ENCODE measurements at places on chromosomes 2 and 18.

DNA sequence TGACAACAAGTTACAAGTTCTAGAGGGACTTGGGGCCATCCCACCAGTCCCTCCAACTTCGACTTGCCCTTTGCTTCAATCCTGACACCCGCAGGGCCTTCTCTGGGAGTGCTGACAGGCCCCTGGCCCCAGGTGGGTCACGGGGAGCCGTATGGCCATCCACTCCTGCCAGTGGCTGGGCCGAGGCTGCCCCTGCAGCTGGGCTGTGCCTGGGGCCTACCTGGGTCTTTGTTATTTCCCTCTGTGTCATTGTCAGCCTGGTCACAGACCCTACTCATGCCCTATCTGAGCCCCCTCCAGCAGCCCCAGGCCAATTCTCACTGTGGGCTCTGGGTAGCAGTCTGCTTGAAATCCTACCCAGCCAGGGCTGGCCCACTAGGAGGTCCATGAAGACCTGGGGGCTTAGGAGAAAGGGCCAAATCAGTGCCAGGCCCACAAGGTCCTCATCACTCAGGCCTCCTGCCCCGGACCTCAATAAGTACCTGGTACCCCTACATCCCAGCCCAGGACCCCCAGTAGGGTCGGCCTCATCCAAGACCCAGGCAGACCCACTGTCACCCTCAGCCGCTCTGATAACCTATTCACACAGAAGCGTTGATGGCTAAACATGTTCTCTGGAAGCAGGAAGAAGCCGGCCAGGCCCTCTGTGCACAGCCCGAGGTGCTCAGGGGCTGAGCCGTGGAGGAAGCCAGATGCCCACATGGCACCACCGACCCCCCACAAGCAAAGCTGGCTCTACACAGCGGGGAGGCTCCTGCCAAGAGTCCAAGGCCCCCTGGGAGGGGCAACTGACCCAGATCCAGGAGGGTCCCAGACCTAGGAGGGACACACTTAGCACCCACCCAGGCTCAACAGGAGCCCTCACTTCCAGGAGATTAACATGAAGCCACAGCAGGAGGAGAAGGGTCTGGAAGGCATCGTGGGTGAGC lies 57.7 kb downstream of the BIN1 start:
- DNase-seq, result no peak

DNA sequence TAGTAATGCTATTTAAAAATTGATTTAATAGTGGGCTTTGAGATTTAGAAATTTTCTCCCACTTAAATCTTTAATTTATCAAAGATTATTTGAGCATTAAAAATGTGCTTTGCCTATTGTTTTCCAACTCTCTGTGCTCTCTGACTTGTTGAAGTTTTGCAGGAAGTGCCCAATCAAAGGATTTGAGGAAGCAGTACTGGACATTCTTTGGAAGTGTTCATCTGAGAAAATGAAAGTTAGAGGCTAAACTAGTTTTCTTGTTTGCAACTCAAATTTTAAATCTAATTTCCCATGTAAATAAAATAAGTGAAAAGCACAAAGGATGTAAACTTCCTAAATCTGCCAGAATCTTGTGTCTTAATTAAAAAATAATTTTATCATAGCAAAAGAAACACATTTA lies 89.1 kb downstream of the CAMKMT start:
- DNase-seq, result no peak

- no peak for DNase-seq
These were observed 681 bp upstream of the PTPN18 start for GRCh38 chr2:130355172-130355577.

- no peak for DNase-seq
These were observed 502.4 kb downstream of the FBXO15 start for GRCh38 chr18:73645160-73645715.

DNA sequence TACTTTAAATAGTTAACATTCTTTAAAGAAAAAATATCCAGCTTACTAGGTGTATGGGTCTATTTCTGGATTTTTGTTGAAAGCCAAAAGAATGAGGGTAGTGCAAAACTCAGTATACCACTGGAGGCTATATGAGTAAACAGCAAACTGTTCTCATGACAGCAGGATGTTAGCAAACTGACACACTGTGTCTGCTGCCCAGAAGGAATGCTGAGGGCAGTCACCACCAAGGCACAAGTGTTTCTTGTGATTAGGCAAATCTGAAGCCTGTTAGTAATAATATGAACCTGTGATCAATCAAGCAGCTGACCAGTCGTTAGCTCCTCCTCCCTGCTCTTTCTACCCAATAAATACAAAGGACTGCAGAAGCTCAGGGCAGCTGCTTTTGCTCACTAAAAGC lies 50.5 kb upstream of the SULT1C3 start:
- no peak for DNase-seq

DNA sequence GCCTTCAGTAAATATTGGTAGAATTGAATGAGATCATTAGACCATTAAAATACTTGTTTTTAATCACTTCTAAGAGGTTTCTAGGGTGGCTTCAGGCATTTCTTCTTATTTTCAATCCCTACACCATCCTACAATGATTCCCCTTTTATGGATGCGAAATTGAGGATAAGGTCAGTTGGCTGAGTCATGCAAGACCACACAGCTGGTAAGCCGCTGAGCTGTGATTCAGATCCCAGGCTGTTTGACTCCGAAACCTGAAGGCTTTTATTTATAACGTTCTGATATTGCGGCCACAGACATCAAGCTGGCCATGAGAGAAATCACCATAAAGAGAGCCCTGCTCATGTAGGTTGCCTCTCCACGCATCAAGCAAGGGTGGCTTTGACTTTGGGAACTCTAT lies 133.4 kb downstream of the VAPA start:
- DNase-seq, result no peak

Data from stimulated activated naive CD4-positive, alpha-beta T cell (primary cell).